ENCODE measurements at places on chromosomes 13 and 19.

DNA sequence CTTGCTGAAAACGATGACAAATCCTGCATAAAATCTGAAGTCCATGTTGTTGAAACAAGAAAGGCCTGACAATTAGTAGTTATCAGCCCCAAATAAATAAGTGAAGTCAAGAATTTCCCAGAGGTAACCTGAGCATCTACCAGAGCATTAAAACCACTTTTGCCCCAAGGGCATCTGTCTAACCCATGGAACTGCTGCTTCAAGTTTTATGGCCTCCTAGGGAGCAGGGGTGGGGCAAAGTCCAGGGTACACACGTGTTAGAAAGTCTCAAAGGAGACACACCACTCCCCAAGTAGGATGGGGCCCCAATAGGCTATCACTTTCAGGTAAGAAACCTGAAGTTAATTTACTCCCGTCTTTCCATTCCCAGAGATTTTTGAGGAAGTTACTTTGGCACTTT, 81.1 kb downstream of the CACNA1A start:
- no peak for DNase-seq

GRCh38 chr19:33798681-33799111, 2.0 kb downstream of the KCTD15 start:
- no peak for DNase-seq

- no peak for DNase-seq
These were observed 78.7 kb upstream of the GPR183 start for GRCh38 chr13:99385940-99386339.

DNA sequence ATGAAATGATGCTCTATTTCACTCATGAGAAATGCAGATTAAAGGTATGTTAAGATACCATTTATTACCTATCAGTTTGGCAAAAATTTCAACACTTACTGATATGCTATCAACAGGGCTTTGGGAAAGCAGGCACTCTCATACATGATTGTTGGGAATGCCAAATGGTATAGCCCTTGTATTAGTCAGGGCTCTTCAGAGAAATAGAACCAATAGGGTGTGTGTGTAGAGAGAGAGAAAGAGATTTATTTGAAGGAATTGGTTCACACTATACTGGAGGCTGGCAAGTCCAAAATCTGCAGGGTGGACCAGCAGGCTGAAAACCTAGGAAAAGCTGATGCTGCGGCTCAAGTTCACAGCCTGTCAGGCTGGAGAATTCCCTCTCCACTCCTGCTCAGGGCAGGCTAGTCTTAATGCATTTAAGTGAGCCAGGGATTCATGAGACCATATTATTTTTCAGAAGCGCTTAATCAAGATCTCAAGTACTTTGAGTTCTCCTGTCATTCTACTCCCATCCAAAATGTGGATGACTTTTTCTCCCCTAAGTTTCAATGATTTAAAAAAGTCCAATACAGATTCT, 72.4 kb downstream of the NHLRC3 start:
- no peak for DNase-seq

GRCh38 chr19:10115392-10116084, 4.0 kb downstream of the P2RY11 start:
- DNase-seq, result no peak

DNA sequence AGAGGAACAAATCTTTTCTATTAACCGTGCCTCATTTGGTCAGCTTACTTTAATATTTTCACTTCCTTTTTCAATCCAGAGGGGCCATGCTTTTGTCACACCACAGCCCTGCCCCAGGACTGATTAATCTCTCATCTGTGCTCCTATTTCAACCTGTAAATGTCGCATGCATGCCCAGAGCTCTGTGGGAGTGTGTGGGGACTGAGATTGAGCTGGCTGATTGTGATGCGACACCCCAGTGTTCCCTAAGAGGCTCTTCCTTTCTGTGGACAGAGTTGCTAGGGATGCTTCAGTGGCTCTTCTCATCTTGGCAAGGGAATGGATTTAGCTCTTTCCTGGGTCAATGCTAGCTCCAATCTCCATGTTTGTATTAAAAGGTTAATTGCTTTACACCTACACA, 249.6 kb downstream of the TDRD3 start:
- DNase-seq, result no peak

DNA sequence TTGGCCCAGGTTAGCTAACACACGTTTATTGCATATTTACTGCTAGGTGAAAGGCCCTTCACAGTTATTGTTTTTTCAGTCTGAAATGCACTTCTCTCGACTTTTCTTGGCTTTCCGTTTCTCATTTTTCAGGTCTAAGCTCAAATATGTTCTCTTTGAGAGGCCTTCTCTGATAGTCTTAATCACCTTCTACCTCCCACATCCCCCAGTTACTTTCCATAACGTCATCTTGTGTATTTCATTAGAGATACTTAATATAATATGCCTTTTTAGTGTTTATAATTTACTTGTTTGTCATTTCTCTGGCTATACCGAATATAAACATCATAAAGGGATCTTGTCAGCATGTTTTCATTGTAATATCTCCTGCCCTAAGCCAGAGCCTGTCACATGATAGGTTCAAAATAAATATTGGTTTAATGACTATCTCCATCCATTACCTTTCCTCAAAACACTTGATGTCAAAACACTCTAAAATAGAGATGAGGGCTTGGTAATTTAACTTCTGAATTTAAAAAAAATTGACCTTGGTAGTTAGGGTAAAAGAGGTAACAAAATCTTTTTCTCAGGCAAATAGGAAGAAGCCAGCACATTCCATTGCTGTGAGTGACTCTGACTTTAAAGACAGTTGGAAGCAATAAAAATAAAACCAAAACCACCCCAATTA, 168.6 kb upstream of the RFC3 start:
- DNase-seq, result no peak

DNA sequence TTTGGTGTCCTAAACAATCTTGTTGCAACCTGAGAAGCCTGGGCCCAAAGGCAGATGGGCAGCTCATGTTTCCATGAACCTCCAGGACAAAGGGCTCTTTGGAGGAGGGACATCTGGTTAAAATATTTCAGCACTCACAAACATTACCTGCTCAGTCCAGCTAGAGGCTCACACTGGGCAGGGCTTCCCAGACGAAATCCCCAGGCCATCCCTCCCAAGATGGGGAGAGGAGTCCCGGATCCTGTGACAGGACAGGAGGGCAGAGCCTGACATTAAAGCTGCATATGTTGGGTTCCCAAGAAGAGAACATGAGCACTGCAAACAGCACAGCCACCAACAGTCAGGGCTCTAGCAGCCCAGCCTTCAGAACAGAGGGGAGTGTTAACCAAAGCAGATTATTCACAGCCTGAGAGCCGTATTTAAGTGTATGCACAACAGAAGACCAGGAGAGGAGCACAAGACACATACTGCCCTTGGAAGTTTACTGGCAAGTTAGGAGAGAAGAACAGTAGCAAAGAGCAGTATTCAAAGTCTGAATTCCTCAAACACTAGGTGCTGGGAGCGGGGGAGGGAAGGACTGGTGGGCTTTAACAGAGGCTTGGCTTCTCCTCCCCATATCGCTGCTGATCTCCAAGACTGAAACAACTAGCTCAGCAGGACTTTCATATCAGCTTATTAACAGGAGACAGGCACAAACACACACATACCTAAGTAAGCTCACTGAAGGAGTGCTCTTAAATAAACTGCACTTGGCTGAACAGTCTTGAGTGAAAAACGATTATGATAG, 12.3 kb downstream of the ATP7B start:
- DNase-seq, result no peak

- no peak for DNase-seq
These were observed 69.1 kb upstream of the SLC15A1 start for GRCh38 chr13:98821372-98822224.

DNA sequence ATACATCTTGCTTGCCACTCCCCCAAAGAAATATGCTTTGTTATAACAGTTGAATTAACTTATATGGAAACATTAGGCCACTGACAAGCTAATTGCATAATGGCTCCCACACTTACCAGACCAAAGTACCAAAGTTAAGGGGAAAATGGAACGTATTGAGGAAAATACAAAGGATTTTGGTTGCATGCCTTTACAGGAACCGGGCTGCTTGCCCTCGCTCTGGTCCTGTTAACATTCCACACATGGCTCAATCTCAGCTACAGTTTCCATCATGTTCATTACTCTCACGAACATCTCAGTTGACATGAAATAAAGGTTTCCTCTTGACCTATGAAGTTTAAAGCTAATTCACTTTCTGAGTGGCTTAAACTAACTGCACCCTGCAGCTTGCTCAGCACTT, 220.7 kb upstream of the RXFP2 start:
- no peak for DNase-seq

GRCh38 chr13:73340069-73340468, 281.3 kb downstream of the KLF5 start:
- no peak for DNase-seq

GRCh38 chr13:29496241-29496712, 99.2 kb downstream of the SLC7A1 start:
- DNase-seq, result no peak

- no peak for DNase-seq
These were observed 15.3 kb downstream of the PRKCSH start for GRCh38 chr19:11450570-11451326.

DNA sequence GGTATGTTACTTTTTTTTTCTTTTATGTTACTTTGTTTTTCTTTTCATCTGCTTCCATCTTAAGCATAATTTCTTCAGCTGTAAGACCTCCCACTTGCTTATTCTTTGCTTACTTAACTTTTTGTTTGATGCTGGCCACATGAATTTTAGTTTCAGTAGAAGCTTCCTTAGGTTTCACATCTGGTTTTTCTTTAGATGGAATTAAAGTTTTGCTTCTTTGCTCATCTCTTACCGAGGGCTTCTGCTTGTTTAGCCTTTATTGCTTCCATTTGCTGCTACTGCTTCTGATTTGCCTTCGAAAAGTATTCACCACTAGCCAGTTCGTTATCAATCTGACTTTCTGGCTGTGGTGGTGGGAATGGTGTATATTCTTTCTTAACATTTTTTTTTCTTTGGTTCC, 90.9 kb downstream of the GJA3 start:
- DNase-seq, result no peak

GRCh38 chr13:110107568-110108347, 199.2 kb downstream of the COL4A1 start:
- no peak for DNase-seq
